ENCODE measurements at places on chromosomes 13 and 19.

- no peak for DNase-seq
Observed at GRCh38 chr19:16293118-16294091, 31.2 kb upstream of the KLF2 start.

GRCh38 chr13:43516401-43516833 is 270.4 kb downstream of the ENOX1 start:
- no peak for DNase-seq

DNA sequence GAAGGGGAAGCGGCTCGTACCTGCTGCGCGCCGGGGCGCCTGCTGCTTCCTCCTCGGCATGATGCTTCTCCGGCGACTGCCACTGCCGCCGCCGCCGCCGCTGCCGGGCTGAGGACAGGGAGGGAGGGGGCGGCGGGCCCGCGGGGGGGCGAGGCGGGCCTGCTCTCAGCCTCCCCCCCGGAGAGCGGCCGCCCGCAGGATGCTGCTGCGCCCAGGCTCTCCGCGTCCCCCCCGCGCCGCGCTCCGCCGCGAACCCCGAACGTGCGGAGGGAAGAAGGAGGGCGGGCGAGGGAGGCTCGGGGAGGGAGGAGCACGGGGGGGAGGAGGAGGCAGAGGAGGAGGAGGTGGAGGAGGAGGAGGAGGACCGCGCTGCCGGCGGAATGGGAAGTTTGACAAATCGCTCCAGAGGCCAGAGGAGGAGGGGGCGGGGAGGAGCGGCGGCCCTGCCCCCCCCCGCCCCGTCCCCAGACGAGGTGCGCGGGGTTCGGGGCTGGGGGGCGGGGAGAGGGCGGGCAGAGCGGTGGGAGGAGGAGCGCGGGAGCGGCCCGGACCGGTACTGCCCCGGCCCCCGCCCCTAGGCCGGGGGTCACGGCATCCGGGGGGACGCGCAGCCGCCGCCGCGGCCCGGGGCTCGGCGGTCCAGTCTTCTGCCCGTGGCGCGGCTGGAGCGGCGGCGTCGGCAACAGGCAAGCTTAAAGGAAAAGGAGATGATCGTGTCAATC is at the start of gene TSHZ3:
Gene TSHZ3, minus strand, starts transcription at position 277 of the 722 bp plus-strand sequence. Its CDS starts 217 bp downstream, at position 60.
- no peak for DNase-seq

GRCh38 chr19:45821103-45821521 is 6.0 kb upstream of the RSPH6A start:
- no peak for DNase-seq

DNA sequence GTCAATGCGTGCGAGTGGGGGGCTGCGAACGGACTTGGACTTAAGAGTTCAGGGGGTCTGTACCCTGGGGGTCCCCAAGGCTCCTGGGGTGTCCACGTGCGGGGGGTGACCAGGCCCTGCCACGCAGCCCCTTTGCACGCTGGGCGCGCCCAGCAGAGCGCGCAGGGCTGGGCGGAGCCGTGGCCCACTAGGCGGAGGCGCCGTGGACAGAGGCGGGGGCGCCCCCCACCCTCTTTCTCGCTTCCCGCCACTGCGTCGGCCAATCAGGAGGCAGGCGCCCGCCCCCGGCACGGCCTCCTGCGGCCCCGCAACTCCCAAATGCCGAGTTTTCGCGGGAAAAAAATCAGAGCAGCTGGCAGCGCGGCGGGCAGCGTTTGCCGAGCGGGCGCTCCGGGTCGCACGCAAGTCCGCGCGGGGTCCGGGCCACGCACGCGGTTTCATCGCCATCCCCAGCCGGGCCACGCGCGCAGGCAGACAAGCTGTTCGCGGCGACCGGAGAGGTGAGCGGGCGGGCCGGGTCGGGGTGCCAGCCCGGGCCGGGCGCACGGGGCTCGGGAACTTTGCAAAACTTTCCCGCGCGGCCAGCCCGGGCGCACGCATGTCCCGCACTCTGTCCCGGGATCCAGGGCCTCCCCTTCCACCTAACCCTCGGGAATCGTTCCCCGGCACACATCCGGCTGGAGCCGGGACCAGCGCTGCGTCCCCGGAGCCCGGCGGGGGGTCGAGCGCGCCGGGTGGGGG is at the start of gene UHRF1:
Gene UHRF1, plus strand, starts transcription at position 346 of the 741 bp plus-strand sequence. CDS start 1,385 bp downstream, outside the sequence.
- peak; percentile 50 for DNase-seq

DNA sequence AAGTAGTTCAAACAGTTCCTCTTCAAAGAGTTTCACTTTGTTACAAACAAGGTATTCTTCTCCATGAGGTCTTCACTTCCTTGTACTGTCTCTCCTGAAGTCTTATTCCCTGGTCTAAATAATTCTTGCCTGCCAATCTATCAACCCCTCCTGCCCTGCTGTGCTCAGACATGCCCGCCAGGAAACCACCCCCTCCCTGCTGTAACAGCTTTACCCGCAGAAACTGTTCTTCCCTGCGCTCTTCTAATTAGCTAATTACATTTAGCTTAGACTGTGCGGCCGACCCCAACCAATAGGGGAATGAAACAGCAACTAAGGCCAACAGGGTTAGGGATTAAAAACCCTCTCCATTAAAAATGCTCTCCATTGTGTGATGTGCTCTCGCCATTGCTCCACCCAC is 46.7 kb downstream of the ZNF846 start:
- no peak for DNase-seq

All from NCI-H2227 treated with DMSO at 0.1 percent for 48 hours (cell line).